Stimulated activated CD8-positive, alpha-beta memory T cell treated with anti-CD3 and anti-CD28 coated beads, Interleukin-15, amount 100 ng/mL, for 24 hours (primary cell): ENCODE measurements at places on chromosomes 4 and X.

- DNase-seq = no peak
Observed at GRCh38 chr4:185738038-185738552, 73.9 kb downstream of the SORBS2 start.

GRCh38 chrX:133369065-133369464 lies 46.2 kb downstream of the GPC4 start:
- no peak for DNase-seq

DNA sequence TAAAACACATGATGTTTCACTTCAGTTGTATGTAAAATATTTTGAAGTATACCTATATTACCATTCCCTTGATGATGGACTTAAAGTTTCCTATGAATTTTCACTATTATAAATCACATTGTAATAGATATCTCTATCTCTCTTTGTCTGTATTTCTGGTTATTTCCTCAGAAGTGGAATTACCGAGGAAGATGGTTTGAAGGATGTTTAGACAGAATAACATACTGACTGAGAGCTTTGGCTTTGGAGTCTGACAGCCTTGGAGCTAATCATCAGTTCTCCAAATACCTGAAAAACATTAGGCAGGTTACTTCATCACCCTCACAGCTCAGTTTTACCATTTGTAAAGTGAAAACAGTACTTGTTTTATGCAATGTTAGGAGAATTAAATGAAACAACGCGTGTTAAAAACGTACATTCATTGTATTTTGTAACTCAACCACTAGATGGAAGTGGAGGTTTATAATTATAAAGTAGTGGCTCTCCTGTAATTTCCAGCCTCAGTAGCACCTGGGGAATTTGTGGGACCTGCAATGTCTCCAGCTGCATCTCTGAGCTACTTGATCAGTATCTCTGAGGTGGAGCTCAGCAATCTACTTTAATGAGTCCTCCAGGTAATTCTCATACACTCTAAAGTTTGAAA lies 14.3 kb downstream of the JCHAIN start:
- DNase-seq = no peak

DNA sequence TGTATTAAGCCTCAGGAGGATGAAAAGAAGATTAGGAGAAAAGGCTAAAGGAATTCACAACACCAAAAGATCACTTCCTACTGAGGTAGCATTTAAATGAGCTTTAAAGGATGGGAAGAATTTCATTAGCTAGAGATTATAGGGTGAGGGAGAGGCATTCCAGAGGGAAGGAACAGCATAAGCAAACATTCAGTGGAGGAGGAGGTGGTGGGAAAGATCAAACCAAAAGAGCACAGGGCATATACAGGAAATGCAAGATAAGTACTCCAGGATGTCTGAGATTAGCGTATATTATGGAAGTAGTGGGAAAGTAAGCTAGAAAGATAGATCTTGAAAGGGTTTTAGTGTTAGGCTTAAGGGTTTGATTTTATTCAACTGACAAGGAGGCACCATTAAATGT lies 84.8 kb downstream of the COL4A6 start:
- DNase-seq = no peak

- no peak for DNase-seq
Observed at GRCh38 chr4:183118585-183118984, 19.5 kb downstream of the WWC2 start.

DNA sequence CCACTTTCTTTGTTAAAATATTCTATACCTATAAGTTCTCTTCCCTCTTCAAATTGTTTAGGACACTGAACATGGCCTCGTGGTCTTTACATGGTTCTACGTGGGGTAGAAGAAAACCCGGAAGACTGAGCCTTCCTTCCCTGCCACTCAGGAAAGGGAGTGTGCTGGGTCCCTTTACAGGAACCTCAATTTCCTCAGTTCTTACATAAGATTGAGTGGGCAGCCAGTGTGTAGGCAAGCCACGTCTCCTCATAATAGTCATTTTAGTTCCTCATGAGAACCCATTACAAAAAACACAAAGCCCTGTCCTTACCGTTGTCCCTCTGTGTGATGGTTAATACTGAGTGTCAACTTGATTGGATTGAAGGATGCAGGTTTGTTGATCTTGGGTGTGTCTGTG lies 28.7 kb upstream of the SMIM10L2A start:
- DNase-seq = no peak

DNA sequence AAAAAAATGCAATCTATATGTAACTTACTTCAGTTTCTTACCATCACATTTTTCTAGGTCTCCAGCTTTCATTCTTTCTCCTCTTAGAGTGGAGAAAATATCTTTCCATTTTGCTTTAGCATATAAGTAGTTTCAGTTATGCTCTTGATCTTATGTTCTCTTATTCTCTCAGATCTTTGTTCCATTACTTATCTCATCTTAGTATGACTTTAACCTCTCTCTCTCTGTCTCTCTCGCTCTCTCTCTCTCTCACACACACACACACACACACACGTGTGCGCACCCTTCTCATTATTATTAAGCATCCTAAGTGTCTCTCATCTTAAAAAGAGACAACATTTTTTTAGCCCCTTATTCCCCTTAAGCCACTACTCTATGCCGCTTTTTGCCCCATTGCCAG lies 92.8 kb downstream of the FAAH2 start:
- no peak for DNase-seq

DNA sequence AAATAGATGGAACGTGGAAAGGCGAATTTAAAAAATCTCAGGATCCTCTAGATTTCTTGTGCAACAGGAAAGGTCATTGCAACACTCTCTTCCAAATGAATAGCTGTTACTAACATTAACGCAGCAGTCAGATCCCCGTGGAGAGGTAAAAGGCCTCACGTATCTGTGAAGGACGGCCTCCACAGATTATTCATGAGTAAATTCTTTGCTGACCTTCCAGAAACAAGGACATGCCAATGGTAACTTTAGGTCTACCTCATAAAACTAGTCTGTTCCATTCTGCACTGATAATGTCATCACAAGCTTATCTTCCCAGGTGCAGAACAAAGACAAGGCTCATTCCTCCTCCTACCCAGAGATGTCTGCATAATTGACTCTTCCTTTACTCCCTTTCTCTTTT lies 16.1 kb upstream of the REPS2 start:
- DNase-seq = no peak

DNA sequence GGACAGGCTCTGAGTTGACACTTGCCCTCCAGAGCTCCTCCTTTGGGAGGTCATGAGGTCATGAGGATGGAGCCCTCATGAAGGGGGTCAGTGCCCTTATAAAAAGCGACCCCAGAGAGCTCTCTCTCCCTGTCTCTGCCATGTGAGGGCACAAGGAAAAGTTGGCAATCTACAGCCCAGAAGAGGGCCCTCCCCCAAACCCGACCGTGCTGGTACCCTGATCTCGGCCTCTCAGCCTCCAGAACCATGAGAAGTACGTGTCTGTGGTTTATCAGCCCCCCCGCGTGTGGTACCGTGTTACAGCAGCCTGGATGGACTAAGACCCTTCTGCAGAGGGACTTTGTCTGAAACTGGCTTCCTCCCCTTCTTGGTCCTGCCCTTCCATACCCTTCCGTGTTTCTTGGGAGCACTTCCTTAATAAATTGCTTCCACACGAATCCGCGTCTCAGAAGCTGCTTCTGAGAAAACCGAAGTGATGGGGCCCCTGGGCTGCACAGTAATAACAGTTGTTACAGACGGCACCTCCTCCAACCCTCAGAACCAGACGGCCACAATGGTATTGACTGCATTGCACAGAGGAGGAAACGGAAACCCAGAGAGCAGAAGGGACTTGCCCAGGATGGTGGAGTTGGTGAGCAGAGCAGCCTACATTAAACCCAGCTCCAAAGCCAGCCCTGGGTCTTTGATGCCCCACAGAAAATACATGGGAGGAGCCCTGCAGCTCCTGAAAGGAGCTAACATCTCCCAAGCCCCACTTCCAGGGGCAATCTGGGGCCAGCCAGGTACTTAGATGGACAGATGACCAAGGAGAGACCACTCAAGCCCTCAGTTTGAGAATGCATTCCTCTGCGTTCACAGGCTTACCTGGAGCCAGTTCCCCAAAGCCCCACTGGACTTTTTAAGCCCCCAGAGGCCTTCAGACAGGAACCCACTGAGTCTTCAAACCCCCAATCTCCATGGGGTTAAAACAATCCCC lies 242.7 kb downstream of the BCOR start:
- peak; percentile 26 for DNase-seq

DNA sequence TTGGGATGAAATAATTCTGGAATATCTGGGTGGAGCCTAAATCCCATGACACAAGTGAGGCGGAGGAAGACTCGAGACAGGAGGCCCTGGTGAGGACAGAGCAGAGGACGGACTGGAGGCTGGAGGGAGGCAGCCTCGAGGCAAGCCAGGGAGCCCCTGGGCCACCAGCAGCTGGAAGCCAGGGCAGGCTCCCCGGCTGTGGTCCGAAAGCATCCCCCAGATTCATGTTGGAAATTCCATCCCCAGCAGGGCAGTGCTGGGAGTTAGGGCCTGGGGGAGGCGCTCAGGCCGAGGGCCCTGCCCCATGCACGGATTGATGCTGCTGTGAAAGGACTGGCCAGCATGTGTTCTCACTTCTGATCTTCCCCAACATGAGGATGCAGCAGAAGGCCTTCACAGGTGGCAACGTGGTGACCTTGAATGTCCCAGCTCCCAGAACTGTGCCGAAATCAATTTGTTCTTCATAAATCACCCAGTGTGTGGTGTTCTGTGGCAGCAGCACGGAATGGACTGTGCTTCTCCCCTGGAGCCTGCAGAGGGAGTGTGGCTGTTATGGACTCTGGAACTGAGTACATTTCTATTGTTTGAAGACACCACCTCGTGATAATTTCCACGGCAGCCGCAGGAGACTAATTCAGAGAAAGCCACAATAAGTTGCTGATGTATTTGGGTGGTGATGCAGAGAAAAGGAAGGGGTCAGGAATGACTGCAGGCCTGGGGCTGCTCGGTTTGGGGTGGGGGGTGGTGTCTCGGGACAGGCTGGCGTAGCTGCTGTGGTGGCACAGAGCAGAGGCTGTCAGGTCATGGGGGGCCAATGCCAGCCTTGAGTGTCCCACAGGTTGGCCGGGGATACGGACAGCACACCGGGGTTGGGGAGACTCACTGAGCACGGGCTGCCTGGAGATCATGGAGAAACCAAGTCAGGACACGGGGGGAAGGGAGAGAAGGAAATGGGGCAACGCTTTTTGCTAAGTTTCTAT lies 56.9 kb downstream of the PCGF3 start:
- DNase-seq = no peak

- DNase-seq = no peak
Observed at GRCh38 chr4:57633212-57633859, 523.2 kb upstream of the IGFBP7 start.

- DNase-seq = no peak
Observed at GRCh38 chr4:102608190-102608589, 107.0 kb downstream of the NFKB1 start.

- no peak for DNase-seq
Observed at GRCh38 chr4:81628489-81628888, 156.8 kb upstream of the RASGEF1B start.
